Mesenchymal stem cell (in vitro differentiated cells and primary cell): ENCODE measurements at places on chromosomes 4 and X.

DNA sequence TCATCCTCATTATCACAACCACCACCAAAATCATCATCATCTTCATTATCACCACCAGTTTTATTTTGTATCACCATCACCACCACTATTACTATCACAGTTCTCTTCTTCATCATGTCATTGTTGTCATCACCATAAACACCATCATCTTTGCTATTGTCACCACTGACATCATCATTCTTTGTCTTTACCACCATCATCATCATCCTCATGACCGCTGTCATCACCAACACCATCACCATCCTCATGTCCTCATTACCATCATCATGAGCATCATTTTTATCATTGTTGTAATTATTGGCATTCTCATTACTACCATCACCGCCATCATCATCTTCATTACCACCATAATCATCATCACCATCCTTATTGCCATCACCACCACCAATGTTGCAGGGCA is 31.4 kb downstream of the EVC start:
- DNase-seq = no peak
- H3K4me1 ChIP-seq = peaks cover 7% of the 10 kb centered on the region
- no peaks in the 10 kb centered on the region for H3K27me3 ChIP-seq
- peaks cover 33% of the 10 kb centered on the region for H3K36me3 ChIP-seq
- no peak overlapping the region for H3K4me3 ChIP-seq
- H3K27ac ChIP-seq = no peak overlapping the region

DNA sequence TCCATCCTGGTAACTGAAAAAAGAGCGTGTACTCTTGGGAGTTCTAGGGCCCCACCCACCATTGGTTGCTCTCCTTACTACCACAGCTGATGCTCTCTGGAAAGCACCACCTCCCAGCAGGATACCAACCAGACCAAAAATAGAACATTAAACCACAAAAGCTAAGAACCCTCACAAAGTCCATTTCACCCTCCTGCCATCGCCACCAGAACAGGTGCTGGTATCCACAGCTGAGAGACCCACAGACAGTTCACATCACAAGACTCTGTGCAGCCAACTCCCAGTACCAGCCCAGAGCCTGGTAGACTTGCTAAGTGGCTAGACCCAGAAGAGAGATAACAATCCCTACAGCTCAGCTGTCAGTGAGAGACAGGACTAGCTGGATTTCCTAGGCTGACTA is 240.6 kb downstream of the PABPC4L start:
- H3K27ac ChIP-seq = no peak overlapping the region
- DNase-seq = no peak
- no peaks in the 10 kb centered on the region for H3K27me3 ChIP-seq
- H3K36me3 ChIP-seq = no peaks in the 10 kb centered on the region
- no peak overlapping the region for H3K4me3 ChIP-seq
- no peaks in the 10 kb centered on the region for H3K4me1 ChIP-seq

DNA sequence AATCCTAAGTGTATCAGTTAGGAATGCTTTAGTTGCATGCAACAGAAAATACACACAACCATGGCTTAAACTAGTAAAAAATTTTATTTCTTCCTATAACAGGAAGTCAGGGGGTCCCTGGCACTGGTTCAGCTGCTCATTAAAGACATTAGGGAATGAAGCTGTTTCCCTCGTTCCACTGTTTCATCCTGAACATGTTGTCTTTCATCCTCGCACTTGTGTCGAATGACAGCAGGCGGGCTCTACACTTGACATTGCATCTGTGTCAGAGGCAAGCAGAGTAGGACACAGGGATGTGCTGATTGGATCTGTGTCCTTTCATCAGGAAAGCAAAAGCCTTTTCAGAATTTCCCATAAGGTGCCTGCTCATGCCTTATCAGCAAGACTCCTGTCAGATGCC is 22.8 kb upstream of the C1QTNF7 start:
- H3K4me1 ChIP-seq = peaks cover 3% of the 10 kb centered on the region
- DNase-seq = no peak
- H3K36me3 ChIP-seq = no peaks in the 10 kb centered on the region
- H3K27me3 ChIP-seq = no peaks in the 10 kb centered on the region
- H3K27ac ChIP-seq = no peak overlapping the region

DNA sequence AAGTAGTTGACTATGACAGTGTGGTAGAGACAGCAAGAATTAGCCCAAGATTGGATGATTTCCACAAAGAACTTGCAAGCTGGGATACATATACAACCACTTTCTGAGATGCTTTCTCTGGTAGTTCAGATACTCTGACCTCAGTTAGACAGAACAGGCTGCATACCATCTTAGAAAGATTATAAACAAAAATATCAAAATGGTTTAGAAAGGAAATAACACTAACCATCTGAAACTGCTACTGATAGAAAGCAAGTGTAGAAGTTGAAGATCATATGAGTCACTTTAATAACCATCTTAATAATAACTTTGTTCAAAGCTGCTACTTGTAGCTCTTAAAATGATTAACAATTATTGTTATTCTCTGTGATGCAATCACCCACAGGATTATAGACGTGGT is 255.4 kb upstream of the TTC29 start:
- no peaks in the 10 kb centered on the region for H3K27me3 ChIP-seq
- peak; percentile 61 for DNase-seq
- H3K27ac ChIP-seq = peak overlapping the region; percentile 8

DNA sequence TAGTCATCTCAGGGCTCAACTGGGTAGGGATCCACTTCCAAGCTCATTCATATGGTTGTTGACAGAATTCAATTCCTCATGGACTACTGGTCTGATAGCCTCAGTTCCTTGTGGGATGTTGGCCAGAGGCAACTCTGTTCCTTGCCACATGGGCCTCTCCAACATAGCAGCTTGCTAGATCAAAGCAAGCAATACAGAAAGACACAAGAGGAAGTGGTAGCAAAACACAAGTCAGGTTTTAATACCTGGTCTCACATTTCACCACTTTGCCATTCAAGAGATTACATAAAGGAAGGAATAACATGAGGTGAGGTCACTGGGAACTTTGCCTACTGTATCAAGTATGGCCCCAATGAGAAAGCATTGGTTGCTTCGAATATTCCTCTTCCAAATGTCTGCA is 79.2 kb downstream of the PRSS12 start:
- no peak overlapping the region for H3K4me3 ChIP-seq
- H3K27ac ChIP-seq = no peak overlapping the region
- no peaks in the 10 kb centered on the region for H3K36me3 ChIP-seq
- no peak for DNase-seq

GRCh38 chr4:113499696-113500095 is 261.8 kb downstream of the CAMK2D start:
- no peak overlapping the region for H3K27ac ChIP-seq
- H3K36me3 ChIP-seq = peaks cover 98% of the 10 kb centered on the region
- peak; percentile 73 for DNase-seq
- H3K27me3 ChIP-seq = no peaks in the 10 kb centered on the region
- H3K4me1 ChIP-seq = no peaks in the 10 kb centered on the region
- H3K4me3 ChIP-seq = no peak overlapping the region

DNA sequence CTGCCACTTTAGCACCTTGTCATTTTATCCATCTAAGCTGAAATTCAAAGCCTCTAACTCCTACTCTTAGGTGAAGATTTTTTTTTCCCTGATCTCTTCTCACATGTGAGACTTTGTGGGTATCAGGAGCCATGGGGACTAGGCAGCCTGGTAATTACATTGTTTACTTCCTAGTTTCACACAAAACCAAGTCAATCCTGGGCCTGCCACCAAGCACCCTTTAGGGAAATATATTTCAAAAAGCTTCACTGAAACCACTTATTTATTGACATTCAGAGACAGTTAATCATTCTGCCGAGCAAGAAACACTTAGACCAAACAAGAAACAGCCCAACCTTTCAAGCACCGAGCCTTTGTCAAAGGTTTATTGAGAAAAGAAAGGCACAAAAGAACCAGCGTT is 200.0 kb downstream of the RELL1 start:
- H3K36me3 ChIP-seq = no peaks in the 10 kb centered on the region
- H3K27me3 ChIP-seq = no peaks in the 10 kb centered on the region
- no peak overlapping the region for H3K4me3 ChIP-seq
- DNase-seq = no peak
- H3K4me1 ChIP-seq = no peaks in the 10 kb centered on the region

- peak; percentile 74 for DNase-seq
- no peak overlapping the region for H3K4me3 ChIP-seq
- H3K27ac ChIP-seq = no peak overlapping the region
These were observed 54.5 kb downstream of the LDB2 start for GRCh38 chr4:16843831-16844508.

- H3K4me3 ChIP-seq = no peak overlapping the region
- no peaks in the 10 kb centered on the region for H3K4me1 ChIP-seq
- peaks cover 5% of the 10 kb centered on the region for H3K27me3 ChIP-seq
- no peaks in the 10 kb centered on the region for H3K36me3 ChIP-seq
- no peak overlapping the region for H3K27ac ChIP-seq
These were observed 50.6 kb upstream of the MAN2B2 start for GRCh38 chr4:6524436-6524835.

GRCh38 chr4:1674682-1675081 is 9.4 kb downstream of the FAM53A start:
- no peaks in the 10 kb centered on the region for H3K36me3 ChIP-seq
- DNase-seq = no peak
- H3K4me3 ChIP-seq = no peak overlapping the region
- H3K27ac ChIP-seq = no peak overlapping the region
- no peaks in the 10 kb centered on the region for H3K4me1 ChIP-seq

DNA sequence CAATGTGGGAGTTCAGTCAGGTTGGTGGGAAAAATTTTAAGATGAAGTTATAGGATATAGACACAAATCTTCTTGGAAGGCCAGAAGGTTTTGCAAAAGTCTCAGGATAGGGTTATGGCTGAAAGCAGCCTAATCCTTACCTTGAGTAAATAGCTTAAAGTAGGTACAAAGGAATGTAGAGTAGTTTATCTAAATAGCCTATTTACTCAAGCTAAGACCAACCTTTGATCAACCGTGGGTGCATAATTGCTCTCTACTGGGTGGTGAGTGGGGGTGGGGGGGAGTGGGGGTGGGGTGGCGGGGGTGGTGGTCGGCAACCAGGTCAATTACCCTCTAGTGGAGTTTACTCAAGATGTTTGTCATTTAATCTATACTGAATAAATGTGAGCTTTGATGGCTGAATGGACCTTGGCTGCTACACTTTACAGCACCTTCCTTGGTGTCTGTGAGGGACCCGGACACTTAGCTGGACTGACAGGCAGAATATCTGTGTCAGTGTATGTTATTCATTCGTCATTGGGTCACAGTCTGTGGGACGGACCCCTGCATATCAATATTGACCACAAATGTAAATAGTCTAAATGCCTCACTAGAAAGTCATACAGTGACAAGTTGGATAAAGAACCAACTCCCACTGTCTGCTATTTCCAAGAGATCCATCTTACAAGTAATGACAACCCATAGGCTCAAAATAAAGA is 545.7 kb upstream of the PABPC4L start:
- H3K27ac ChIP-seq = no peak overlapping the region
- H3K27me3 ChIP-seq = no peaks in the 10 kb centered on the region
- no peaks in the 10 kb centered on the region for H3K36me3 ChIP-seq
- no peaks in the 10 kb centered on the region for H3K4me1 ChIP-seq
- H3K4me3 ChIP-seq = no peak overlapping the region
- DNase-seq = peak; percentile 56

- no peak within 1 kb of the TSS for H3K27ac ChIP-seq
- DNase-seq = peak; percentile 59
- peaks cover 31% of the 10 kb centered on the region for H3K27me3 ChIP-seq
- H3K4me1 ChIP-seq = peaks cover 8% of the 10 kb centered on the region
- H3K36me3 ChIP-seq = no peaks in the 10 kb centered on the region
These were observed at the start of gene CD38 for GRCh38 chr4:15778289-15779241. Gene CD38 (plus strand): TSS chr4:15778328. CDS start chr4:15778415, 87 bp downstream.

GRCh38 chr4:108135549-108136209 is 33.1 kb downstream of the LEF1 start:
- H3K36me3 ChIP-seq = no peaks in the 10 kb centered on the region
- no peaks in the 10 kb centered on the region for H3K27me3 ChIP-seq
- H3K4me3 ChIP-seq = no peak overlapping the region
- H3K4me1 ChIP-seq = peaks cover 2% of the 10 kb centered on the region
- DNase-seq = no peak

- H3K4me1 ChIP-seq = no peaks in the 10 kb centered on the region
- H3K27ac ChIP-seq = no peak overlapping the region
- no peak for DNase-seq
- no peak overlapping the region for H3K4me3 ChIP-seq
- peaks cover 14% of the 10 kb centered on the region for H3K36me3 ChIP-seq
- no peaks in the 10 kb centered on the region for H3K27me3 ChIP-seq
These were observed 33.7 kb upstream of the HPRT1 start for GRCh38 chrX:134426281-134426680.

- H3K4me3 ChIP-seq = no peak overlapping the region
- peaks cover 4% of the 10 kb centered on the region for H3K4me1 ChIP-seq
- H3K27me3 ChIP-seq = no peaks in the 10 kb centered on the region
- H3K36me3 ChIP-seq = peaks cover 14% of the 10 kb centered on the region
- no peak for DNase-seq
These were observed 67.4 kb upstream of the CLCN4 start for GRCh38 chrX:10089378-10089795.

DNA sequence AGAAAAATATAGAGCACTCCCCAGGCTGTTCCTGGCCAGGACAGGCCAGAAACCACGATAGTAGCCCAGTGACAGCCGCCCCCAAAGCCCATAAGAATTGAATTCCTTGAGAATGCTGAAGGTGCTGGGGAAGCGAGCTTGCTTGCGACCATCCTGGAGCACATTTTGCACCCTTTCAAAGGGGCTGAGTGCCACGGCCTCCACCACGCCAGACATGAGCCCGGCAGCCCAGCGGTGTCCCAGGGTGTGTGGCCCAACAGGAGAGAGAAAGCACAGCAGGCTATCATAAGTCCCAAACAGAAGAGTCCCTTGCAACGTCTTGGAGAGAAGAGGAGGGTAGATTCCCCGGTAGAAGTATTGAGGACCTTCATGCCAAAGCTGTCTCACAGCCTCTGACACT is 7.6 kb upstream of the ZCCHC18 start:
- H3K4me3 ChIP-seq = no peak overlapping the region
- H3K4me1 ChIP-seq = no peaks in the 10 kb centered on the region
- DNase-seq = no peak
- no peaks in the 10 kb centered on the region for H3K36me3 ChIP-seq
- H3K27me3 ChIP-seq = peaks cover 60% of the 10 kb centered on the region

- H3K27me3 ChIP-seq = no peaks in the 10 kb centered on the region
- H3K36me3 ChIP-seq = no peaks in the 10 kb centered on the region
- H3K4me3 ChIP-seq = no peak overlapping the region
- no peak for DNase-seq
- no peak overlapping the region for H3K27ac ChIP-seq
- H3K4me1 ChIP-seq = peaks cover 2% of the 10 kb centered on the region
These were observed 682.3 kb upstream of the GRID2 start for GRCh38 chr4:91621446-91621845.

DNA sequence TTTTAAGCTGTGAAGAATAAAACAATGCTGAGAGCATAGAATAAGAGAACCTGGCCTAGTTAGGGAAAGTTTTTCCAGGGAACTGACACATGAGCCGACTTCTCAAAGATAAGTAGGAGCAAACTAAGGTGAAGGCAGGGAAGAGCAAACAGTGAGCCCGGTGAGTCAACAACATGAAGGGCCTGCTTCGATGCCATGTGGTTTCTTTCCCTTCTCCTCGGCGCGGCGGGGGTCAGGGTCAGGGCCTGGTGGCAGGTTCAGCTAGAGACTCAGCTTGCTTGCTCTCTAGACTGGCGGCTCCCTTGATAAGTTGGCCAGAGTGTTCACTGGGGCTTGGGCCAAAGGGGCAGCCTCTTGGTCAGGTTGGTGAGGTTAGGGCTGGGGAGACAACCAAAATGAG is 81.1 kb downstream of the DLG3 start:
- no peak overlapping the region for H3K27ac ChIP-seq
- peaks cover 53% of the 10 kb centered on the region for H3K27me3 ChIP-seq
- H3K4me3 ChIP-seq = no peak overlapping the region
- DNase-seq = no peak
- H3K4me1 ChIP-seq = no peaks in the 10 kb centered on the region
- H3K36me3 ChIP-seq = no peaks in the 10 kb centered on the region

- peaks cover 23% of the 10 kb centered on the region for H3K4me1 ChIP-seq
- H3K4me3 ChIP-seq = no peak overlapping the region
- H3K36me3 ChIP-seq = no peaks in the 10 kb centered on the region
- H3K27ac ChIP-seq = no peak overlapping the region
- peaks cover 63% of the 10 kb centered on the region for H3K27me3 ChIP-seq
- DNase-seq = peak; percentile 41
These were observed 1.7 kb upstream of the TMEM271 start for GRCh38 chr4:577499-578450.
